ENCODE measurements at places on chromosomes 3 and 15. TPM values are rescaled to one million over a fixed set of nuclear protein-coding genes. Genes with fewer than 3 reads are reported as not detected.

GRCh38 chr3:38163841-38164642 is 1.3 kb upstream of the OXSR1 start:
- DNase-seq: no peak

DNA sequence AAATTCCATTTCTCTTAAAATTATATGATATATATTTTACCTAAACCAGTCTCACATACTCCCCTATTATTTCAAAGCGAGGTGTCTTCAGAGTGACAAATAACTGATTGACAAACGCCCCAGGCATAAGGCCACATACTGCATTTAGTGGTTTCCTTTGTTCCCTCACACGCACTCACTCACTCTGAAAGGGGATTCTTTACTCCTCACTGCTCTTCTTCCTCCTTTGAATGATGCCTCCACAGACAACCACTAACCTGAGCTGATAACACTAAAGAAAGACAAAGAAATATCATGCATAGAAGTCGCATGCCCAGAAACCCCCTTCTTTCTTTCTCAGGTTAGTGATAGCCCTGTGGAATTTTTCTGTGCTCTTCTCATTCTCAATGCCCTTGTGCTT is 24.1 kb upstream of the BBX start:
- DNase-seq: no peak

- no peak for DNase-seq
These were observed 8.6 kb downstream of the FBXL22 start for GRCh38 chr15:63605816-63606215.

DNA sequence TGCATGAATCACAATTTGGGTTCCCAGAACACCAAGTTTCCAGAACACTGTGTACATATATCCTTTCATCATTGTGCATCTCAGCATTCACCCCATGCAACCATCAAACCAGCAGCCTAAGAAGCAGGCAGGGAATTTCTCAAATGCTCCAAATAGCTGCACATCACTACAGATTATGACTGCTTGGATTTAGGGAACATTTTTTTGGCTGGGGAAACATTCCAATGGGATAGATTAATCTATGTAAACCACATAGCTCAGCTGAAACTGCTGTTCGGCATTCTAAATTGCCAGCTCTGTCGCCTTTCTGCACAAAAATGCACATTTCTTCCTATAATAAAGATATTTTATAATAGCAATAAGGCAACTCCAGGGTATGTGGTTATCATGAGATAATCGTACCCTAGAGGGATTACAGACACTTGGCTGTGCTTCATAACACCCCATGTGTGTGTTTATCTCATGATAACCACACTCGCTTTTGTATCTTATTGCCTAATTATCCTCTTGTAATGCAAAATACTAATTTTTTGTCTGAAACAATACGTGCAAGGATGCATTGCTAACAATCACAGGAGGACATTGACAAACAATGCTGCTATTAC is 483.7 kb upstream of the DPH6 start:
- no peak for DNase-seq

The TTLL13 gene
- total RNA-seq: not detected

The ISLR2 gene
- 1.1 TPM for total RNA-seq

The DUOX1 gene
- 1.4 TPM for total RNA-seq

All from omental fat pad (tissue), 4 donors.